Uterus (tissue), 4 donors: ENCODE measurements at places on chromosomes 13 and 19. TPM values are rescaled to one million over a fixed set of nuclear protein-coding genes. Genes with fewer than 3 reads are reported as not detected.

GRCh38 chr19:17075864-17076542, 426 bp downstream of the MYO9B start:
- peak; percentile 59 for DNase-seq
- peak overlapping the region; percentile 84 for H3K4me3 ChIP-seq
- no peaks in the 10 kb centered on the region for H3K36me3 ChIP-seq
- H3K27me3 ChIP-seq: no peaks in the 10 kb centered on the region

DNA sequence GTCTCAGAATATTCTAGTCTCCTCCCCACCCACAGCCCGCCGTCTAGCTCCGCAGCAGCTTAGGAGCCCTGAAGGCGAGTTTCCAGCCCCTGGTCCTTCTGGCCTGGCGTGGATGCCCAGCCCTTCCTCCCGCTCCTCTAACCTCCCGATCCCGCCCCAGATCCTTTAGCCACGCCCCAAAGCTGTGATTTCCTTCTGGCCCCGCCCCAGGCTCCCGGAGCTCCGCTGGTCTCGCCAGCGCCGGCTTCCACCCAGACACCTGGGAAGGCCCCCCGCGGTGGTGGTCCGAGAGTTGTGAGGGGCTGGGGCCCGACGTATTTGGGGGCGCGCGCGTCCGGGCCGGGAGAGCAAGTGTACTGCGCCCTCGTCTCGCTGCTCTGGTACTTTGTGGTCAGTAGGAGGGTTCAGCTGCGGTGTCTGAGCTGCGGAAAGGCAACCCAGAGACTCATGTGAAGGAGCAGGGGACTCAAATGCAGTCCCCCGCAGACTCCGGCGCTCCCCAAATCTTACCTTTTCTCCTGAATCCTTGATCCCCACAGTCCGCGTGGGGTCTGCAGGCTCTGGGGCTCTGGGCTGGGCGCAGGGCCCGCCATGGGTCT, at the start of gene CGB7:
Gene CGB7, minus strand, starts transcription at position 114 of the 599 bp plus-strand sequence. CDS start 2,374 bp downstream, outside the sequence.
- no peaks in the 10 kb centered on the region for H3K27me3 ChIP-seq
- DNase-seq: peak; percentile 73
- peaks cover 5% of the 10 kb centered on the region for H3K4me1 ChIP-seq
- no peaks in the 10 kb centered on the region for H3K36me3 ChIP-seq
- H3K4me3 ChIP-seq: peak within 1 kb of the TSS; percentile 31

DNA sequence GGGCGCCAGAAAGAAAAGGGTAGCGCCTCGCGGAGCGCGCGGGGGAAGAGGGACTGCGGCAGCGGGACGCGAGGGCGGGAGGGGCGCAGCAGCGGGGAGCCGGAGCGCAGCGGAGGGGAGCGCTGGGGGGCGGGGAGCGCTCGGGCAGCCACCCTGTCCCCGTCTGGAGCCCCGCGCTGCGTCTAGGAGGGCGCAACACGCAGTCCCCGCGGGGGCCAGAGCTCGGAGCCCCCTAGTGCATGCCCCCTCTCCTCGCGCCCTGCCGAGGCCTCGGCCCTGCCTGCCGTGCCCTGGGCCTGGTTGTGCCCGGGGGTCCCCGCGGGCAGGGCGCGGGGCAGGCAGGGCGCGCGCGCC, 37.9 kb downstream of the SOX1 start:
- H3K4me1 ChIP-seq: no peaks in the 10 kb centered on the region
- no peak overlapping the region for H3K27ac ChIP-seq
- DNase-seq: no peak
- H3K4me3 ChIP-seq: no peak overlapping the region

DNA sequence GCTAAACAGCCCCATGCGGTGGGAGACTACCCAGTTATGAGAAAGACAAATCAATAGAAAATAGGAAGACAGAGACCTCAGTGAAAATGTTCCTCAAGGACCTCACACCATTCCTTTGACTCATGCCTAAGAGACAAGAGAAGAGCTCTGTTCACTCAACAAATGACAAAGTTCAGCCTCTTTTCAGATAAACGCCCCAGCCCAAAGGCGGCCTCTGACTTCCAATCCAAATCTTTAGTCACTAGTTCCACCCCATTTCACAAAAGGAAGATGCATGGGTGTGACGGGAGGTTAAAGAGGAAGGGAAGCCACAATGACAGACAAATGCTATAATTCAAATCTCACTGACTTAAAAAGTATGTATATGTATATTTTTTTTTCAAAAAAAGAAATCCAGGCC, 8.1 kb downstream of the CARS2 start:
- no peaks in the 10 kb centered on the region for H3K4me1 ChIP-seq
- H3K27me3 ChIP-seq: no peaks in the 10 kb centered on the region
- H3K27ac ChIP-seq: no peak overlapping the region

Gene CGB1
- not detected for total RNA-seq
